ENCODE measurements at places on chromosomes 3 and 15.

DNA sequence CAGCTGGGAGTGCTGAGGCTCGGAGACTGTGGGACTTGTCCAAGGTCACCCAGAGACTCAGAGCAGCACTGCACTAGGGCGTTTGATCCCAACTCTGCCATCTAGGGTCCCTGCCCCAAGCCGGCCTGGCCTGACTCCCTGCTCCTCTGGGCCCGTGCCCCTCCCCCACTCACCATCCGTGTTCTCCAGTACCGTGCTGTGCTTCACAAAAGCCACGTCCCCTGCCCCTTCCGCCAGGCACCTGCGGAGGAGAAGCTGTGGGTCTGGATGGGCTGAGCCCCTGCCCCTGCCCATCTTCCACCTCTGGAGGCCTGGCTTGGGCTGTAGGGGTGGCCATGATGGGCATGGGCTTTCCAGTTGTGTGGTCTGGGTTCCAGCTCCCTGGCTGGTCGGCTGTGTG lies 8.4 kb downstream of the MELTF start:
- DNase-seq, result no peak

DNA sequence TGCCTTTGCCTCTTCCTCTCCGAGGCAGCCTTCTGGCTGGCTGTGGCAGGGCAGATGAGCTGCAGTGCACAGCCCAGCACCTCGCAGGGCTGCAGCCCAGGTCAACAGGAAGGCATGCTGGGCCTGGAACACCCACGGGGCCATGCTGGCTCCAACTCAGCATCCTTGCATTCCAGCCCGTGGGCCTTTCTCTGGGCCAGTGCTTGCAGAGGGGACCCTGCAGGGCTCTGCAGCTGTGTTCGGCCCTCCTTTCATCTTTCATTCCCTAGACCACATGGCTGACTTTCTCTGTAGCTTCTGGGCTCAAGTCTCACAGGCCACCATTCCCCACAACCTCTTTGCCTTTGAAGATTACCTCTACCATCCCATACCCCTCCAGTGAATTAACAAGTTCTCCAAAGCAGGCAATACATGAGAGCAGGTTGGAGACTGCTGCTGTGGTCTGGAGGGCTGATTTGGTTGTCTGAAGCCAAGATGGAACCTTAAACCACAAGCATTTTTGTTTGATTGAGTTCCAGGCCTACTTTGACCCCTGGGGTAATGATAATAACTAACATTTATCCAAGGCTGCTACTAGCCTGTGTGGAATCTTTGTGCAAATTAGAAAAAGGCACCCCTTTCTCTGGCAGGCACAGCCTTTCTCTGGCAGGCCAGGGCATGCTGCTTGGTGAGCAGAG lies 5.9 kb downstream of the FAM131A start:
- DNase-seq, result no peak

DNA sequence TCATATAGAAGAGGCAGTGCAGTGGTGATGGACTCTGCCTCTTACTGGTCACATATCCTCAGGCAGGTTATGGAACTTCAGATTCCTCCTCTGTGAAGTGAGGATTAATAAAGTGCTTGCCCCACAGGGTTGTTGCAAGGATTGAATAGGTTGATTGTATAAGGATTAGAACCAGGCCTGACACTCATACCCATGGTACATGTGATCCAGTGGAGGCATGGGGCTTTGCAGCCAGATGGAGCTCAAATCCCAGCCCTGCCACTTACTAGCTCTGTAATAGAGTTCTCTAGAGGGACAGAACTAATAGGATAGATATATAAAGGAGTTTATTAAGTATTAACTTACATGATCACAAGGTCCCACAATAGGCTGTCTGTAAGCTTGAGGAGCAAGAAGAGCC lies 184.6 kb upstream of the EIF1B start:
- no peak for DNase-seq

GRCh38 chr3:139111392-139112229 lies 66.9 kb upstream of the PRR23C start:
- DNase-seq, result peak; percentile 60

GRCh38 chr15:85494048-85494777 lies 113.8 kb downstream of the AKAP13 start:
- no peak for DNase-seq

GRCh38 chr3:177041021-177041729 lies 156.1 kb downstream of the TBL1XR1 start:
- no peak for DNase-seq

DNA sequence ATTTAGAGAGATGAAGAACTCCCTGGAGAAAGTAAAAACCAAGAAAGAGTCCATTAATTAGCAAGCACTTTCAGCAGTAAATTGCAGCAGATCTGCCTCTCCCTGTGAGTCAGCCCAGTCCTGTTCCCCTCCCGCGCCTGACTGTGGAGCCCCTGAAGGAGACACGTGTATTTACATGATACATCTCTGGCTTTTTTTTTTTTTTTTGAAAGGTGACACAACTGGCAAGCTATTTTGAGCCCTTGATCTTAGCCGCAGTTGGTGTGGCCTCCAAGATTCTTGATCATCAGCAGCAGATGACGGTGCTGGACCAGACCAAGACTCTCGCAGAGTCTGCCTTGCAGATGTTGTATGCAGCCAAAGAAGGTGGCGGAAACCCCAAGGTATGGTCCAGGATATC lies 271.8 kb upstream of the TPM1 start:
- DNase-seq, result no peak

GRCh38 chr15:89822951-89823711 lies 8.5 kb upstream of the ANPEP start:
- no peak for DNase-seq

- DNase-seq, result no peak
Measured at GRCh38 chr3:174957081-174957480, 97.9 kb downstream of the NAALADL2 start.

DNA sequence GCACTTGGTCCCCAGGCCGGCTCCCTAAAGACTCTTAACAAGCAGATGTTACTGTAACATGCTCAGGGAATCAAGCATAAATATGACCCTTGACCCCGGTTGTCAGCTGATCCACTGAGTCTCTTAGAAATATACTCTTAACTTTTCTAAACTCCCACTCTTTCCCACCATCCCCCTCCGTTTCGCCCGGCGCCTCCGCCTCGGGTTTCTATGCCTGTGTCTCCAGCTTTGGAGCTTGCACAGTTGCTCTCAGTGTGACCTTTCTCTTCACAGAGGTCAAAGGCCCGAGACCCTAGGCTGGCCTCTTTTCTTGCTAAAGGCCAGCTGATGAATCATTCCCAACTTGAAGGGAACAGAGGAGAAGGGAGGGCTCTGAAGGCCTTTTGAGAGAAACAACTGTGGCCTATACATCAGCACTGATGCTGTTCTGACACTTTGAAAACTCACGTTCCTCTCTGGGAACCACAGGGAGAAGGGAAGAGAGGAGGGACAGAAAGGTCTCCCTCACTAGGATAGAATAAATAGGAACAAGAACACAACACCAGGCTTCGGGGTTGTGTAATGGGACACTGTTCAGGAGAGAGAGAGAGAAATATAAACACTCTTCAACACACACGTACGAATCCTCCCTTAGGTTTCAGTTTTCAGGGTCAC lies 484.5 kb upstream of the NR2F2 start:
- no peak for DNase-seq

DNA sequence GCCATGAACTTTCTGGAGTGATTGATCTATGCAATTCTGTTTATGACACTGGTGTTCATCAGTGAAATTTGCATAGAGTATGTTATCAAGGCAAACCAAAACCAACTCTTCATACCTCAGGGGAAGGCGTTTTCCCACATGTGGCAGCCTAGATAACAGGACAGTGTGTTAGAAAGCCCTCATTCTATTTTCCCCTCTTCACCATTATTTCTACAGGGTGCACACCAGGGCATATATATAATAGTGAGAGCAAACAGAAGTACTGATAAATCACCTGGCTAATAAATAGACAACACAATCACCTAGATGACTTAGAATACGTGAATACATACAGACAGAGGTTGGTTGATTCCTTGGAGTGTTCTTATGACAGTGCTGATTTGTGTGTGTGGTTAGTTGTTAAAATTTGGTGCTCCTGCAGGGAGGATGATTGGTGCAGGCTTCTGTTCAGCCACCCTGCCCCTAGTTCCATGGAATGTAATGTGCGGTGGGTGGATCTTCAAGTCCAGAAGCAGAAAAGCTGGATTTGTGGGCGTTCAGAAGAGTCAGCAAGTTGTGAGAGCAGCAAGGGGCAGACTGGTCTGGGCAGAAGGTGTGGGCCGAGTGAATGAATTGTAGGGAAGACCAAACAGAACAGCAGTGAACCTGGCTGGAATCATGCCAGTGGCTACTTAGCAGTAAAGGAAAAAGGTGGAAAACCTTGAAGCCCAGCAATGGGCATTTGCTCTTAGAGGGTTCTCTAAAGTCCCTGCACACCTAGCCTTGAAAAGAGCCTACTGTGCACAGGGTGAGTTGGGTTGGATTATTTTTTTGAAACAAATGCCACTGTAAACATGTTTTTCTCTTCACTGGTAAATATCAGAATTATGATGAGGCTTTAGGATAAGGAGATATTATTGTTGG lies 11.7 kb upstream of the RARRES1 start:
- no peak for DNase-seq

Data from activated CD4-positive, alpha-beta T cell treated with anti-CD3 and anti-CD28 coated beads for 24 hours (primary cell).